ENCODE measurements at places on chromosomes 7 and 10. TPM values are rescaled to one million over a fixed set of nuclear protein-coding genes. Genes with fewer than 3 reads are reported as not detected.
A peak's percentile ranks its signal among the peaks of the same experiment; 100 is the strongest.

GRCh38 chr10:11898372-11899066 is 75.4 kb downstream of the PROSER2 start:
- no peak for DNase-seq

DNA sequence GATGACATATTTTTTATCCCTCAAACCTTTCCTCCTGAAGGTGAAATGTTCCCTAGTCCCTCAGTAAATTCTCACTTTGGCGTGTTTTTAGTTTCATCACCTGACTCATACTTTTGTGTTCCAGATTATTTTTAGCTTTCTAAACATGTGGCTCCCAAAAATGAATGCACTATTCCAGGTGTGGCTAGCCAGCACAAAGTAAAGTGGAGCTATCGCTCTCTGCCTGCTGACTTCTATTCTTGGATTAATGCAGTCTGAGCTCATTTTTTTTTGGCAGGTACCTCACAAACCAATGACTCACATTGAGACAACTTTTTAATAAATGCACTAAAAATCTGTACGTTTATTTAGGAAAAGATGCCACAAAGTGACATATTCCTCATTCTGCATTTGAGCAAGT is 58.8 kb upstream of the LANCL2 start:
- DNase-seq: no peak

- DNase-seq: no peak
Observed at GRCh38 chr7:39888171-39888853, 61.7 kb upstream of the CDK13 start.

DNA sequence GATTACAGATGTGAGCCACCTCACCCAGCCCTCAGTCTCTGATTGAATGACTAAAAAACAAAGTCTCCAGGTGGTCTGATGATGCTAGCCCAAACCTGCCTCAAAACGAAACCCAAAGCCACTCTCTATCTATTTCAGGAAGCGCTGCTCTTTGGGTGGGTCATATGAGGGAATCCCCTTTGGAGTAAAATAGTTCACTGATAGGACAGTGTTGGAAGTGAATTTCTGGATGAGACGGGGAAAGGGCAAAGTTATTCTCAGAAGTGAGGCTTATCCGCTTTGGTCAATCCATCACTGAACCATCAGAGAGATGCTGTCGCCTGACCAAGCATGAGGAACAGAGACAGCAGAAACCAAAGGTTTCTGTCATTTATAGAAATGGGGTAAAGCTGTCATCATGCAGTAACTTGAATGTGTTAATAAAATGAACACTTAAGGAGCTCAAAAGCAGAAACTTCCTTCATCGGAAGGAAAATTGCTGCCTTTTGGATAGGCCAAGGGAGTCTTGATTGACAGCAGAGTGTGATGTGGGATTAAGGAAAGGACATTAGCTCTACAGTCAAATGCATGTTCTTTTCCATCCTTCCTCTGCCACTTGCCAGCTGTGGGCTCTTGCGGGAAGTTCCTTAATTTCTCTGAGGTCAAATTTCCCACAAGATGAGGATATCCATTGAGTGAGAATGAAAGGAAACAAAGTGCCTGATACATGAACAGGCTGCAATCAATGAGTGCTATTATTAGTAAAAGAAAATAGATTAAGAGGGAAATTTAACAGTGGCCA is 64.9 kb upstream of the C1QL3 start:
- no peak for DNase-seq

- no peak for DNase-seq
Observed at GRCh38 chr10:8956400-8956799, 901.9 kb downstream of the GATA3 start.

GRCh38 chr7:21128062-21128817 is 299.6 kb upstream of the SP4 start:
- DNase-seq: no peak

- DNase-seq: no peak
Observed at GRCh38 chr7:24829787-24830186, 72.5 kb upstream of the GSDME start.

GRCh38 chr7:51316666-51317581 is at the start of gene COBL:
Gene COBL, minus strand, starts transcription at chr7:51316809. Its CDS starts 176 bp downstream, at chr7:51316633.
- no peak for DNase-seq

DNA sequence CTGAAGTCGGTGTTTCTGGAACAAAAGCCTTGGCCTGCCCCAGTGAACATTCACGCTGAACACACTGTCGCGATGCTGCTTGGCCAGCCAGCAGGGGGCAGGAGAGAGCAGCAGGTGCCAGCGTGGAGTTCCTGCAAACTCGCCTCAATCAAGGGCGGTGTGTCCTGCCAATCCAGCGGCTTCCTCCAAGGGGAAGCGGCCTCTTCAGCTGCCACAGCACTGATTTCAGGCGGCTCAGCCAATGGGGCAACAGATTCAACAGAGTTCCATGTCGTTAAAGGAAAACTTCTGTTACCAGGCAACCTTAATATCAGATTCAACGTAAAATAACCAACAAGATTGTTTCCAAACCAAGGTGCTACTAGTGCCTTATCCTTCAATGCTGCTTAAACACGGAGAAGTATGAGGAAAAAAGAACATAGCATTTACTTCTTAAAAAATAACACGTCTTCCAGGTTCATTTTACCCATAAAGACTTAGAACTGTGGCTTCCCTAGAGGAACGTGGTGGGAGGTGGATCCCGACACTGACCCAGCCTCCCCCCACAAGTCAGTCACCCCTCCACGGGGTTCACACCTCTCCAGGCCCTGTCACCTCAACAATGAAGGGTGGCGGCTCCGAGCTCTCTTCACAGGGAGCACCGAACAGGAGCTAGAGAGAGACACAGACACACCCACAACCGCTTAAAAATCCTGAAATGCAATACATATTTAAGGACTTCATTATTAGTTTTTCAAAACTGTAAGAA is 178.2 kb downstream of the DIP2C start:
- peak; percentile 83 for DNase-seq

DNA sequence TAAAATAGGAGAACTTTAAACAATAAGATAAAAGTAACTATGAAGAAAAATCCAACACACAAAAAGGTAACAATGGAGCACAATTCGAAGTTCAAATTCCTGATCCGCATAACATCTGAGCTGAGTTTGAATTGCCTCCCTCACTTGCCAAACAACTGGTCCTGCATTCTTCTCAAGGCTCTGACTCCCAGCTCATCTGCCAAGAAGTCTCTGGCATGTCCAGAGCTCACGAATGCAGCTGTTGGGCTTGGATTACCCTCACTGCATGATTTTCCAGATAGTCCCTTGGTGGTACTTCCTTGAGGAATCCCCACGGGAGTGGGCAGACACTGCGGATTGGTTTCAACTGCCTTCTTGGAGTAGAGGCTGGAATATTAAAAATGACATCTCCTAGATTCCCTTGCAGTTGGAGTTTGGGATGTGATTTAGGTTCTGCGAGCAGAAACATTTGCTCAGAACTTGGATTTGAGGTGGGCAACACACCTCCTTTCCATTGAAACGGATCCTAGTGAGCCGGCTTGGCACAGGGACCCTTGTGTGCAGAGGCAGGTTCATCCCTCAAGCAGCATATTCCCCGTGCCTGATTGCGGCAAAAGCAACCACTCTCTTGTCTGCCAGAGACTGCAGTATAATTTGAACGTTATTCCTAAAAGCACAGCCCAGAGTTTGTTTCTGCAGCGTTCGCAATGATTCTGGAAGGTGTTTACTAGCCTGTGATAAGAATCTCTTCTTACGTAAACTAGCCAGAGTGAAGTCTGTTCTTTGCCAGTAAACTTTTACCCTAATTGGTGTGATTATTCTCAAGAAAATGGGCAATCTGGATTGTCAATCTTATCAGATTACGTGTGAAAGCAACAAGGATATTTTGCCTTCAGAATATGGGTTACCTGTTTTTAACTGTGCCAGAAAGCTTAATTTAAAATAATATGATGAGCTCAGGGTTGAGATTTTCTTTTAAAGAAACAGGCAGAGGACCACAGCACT is 23.4 kb upstream of the PRKCQ start:
- no peak for DNase-seq

GRCh38 chr10:30359373-30360206 is 10.5 kb upstream of the MTPAP start:
- DNase-seq: peak; percentile 23

DNA sequence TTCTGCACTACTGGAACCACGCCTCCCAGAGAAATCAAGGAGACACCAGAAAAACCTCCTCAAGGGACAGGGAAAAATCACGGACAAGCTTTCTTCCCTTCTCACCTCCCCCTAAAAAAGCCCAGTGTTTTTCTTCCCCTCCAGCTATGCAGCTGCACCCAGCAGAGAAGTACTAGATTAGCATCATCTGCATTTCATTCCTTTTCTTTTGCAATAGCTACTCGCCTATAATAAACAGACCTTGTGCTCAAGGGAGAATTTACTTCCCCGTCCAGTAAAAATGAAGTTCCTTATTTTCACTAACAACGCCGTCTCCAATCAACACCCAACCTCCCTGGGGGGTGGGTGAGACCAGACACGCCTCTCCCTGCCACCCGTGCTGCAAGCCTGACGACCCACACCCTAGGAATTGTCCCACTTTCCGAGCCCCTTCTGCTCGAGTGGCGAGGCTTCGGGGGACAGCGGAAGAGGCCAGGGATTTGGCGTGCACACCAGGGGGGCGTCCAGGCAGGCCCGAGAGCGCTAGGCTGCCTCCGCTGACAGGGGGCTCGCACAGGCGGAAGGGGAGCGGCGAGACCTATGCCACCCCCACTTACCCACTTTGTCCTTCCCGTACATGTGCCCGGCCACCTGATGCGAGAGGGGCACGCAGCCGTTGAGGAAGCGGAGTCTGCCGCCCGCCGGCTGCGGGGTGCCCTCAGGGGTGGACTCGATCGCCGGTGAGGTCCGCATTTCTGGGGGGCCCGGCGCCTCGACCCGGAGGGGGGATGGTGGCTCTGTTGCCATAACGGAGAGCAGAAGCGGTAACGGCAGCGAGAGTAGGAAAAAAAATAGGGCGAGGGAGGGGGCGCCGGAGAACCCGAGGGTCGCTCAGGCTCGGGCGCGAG is 625 bp downstream of the IPMK start:
- no peak for DNase-seq

DNA sequence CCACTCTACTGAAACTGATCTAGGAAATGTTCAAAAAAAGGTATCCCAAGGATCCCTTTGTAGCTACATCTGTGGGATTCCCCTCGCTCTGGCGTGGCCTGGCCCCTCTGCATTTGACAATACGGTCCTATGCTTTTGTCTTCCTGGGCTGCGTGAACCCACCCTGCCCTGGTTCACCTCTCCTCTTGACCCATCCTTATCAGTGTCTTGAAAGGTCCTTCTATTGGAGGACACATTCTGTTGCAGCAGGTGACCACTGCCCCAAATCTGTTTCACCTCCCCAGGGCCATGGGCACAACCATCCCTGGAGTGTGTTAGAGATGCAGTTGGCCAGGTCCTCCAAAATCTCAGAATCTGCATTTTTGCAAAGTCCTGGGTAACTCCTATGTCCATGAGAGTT is 100.8 kb downstream of the EGFR start:
- no peak for DNase-seq

- DNase-seq: no peak
Observed at GRCh38 chr10:117596706-117597105, 54.2 kb downstream of the EMX2 start.

GRCh38 chr7:80900583-80901576 is 18.0 kb downstream of the SEMA3C start:
- no peak for DNase-seq

- DNase-seq: peak; percentile 94
Observed at GRCh38 chr7:100444311-100445278, 8.3 kb upstream of the PPP1R35 start.

- DNase-seq: no peak
Observed at GRCh38 chr10:88073682-88074081, 210.3 kb downstream of the PTEN start.

GRCh38 chr7:68078157-68078710 is 1081.6 kb downstream of the TYW1 start:
- DNase-seq: no peak

DNA sequence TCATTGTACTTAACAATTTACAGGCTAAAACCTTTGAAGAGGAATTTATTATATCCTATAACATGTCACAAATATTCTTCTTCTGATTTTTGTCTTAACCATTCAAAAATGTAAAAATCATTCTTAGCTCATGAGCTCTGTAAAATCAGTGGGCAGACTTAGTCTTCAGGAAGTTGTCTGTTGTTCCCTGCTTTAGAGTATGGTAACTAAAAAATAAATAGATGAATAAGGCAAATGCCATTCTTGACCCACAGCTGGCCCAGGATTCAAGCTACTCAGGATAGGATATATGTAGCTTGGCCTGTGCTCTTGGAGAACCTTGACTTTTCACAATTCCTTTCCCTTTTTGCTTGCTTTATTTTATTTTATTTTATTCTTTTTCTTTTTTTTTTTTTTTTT is 51.5 kb downstream of the LRRC4 start:
- no peak for DNase-seq

- DNase-seq: no peak
Observed at GRCh38 chr10:17455015-17455520, 673 bp upstream of the ST8SIA6 start.

Gene EVX1
- total RNA-seq: not detected

Gene UROS
- total RNA-seq: 86.3 TPM

Gene NEURL1
- 0.47 TPM for total RNA-seq

Gene ASZ1
- total RNA-seq: not detected

Gene PRLHR
- total RNA-seq: not detected

Gene DNMBP
- 48.3 TPM for total RNA-seq

Gene PKD2L1
- not detected for total RNA-seq

Gene CYP26A1
- total RNA-seq: not detected

Gene FAM241B
- total RNA-seq: 1.8 TPM

Measured in glomerular endothelial cell (primary cell).